Esophagus muscularis mucosa (tissue), 4 donors: ENCODE measurements at places on chromosomes 7 and 10. TPM values are rescaled to one million over a fixed set of nuclear protein-coding genes. Genes with fewer than 3 reads are reported as not detected.

DNA sequence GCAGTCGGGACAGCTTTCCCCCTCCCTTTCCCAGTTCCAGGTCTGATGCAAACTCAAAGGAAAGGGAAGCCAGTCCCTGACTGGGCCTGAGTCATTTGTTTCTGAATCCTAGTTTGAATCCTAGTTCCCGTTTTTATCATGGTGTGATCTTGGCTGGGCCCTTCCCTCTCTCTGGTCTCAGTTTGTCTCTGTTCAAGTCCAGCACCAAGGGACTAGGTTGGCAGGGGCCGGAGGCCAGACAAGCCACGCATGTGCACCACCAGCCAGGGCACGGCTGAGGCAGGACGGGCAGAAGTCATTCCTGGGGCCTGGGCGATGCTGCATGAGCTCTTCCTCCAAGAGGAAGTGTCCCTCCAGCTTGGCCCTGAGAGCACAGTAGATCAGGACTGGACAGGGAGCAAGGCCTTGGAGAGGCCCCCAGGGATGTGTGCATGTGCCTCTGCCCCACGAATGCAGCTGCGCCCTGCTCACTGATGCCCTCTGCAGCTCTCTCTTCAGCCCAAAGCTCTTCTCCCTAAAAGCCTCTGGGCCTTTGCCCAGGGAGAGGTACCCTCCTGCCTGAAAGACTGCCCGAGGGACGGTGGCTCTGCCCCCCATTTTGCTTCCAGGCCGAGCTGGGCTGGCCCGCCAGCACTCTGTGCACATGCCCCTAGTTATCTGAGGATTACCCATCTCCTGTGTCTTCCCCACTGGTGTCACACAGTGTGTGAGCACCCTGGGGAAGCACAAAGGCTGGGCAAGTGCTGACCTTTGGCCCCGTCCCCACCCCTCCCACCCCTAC, 86.7 kb downstream of the ZMIZ1 start:
- no peak for DNase-seq

GRCh38 chr7:20365486-20365885, 34.8 kb downstream of the ITGB8 start:
- no peak for DNase-seq

- no peak for DNase-seq
Observed at GRCh38 chr10:108791794-108792474, 1131.4 kb downstream of the XPNPEP1 start.

DNA sequence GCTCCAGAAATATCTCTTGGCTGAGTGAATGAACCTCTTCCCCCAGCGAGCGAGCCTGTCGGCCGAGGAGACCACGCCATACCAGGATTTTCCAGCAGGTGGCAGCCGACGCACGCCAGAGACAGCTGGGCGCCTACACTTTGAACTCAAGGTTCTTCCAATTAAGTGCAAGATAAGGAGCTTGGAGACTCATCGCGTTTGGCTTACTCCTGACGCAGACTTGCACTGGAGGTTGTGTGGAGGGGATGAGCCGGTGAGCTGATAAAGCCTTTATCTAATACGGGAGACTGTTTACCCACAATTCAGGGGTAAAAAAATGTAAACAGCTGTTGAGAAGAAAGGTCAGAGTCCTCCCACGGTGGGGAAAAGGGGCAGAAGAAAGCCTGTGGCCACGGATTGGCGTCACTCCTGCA, 45.9 kb upstream of the EMX2 start:
- DNase-seq: peak; percentile 95

GRCh38 chr7:111578754-111579153, 16.5 kb upstream of the IMMP2L start:
- no peak for DNase-seq

The CLRN3 gene
- total RNA-seq: not detected
